Transverse colon (tissue), 4 donors: ENCODE measurements at places on chromosomes 2 and 18. TPM values are rescaled to one million over a fixed set of nuclear protein-coding genes. Genes with fewer than 3 reads are reported as not detected.

- DNase-seq = no peak
These were observed 519.1 kb upstream of the SALL3 start for GRCh38 chr18:78460558-78460957.

Gene IL36A
- total RNA-seq = not detected

DNA sequence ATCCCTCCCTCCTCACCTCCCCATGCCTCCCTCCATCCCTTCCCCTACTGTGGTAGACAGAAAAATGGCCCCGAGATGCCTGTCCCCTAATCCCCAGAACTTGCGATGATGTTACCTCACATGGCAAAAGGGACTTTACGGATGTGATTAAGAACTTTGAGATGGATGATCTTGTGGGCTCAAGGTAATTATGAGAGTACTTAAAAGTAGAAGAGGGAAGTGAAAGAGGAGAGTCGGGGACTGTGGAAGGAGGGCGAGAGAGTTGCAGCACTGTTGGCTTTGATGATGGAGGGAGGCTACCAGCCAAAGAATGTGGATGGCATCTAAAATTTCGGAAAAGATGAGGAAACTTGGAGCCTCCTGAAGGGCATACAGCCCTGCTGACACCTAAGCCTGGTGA lies 66.5 kb downstream of the AGAP1 start:
- no peak for DNase-seq

Gene TXNDC2
- not detected for total RNA-seq

DNA sequence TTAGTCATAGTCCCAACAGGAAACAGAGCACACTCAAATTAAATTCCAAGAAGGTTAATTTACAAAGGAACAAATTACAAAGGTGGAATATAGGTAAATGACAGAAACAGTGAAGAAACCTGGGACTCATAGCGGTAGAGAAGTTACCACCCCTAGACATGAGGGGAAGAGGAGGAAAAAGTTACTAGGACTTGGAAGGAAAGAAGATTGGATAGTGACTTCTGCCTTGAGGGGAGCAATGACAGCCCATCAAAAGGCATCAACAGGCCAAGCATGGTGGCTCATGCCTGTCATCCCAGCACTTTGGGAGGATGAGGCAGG lies 2.4 kb upstream of the PDE11A start:
- no peak for DNase-seq

Gene FTCDNL1
- total RNA-seq = not detected

- no peak for DNase-seq
These were observed 160.8 kb upstream of the MAPRE2 start for GRCh38 chr18:34880403-34880802.

Gene CABLES1
- 5.9 TPM for total RNA-seq

GRCh38 chr2:240927390-240927781 lies 21.2 kb downstream of the CROCC2 start:
- DNase-seq = no peak

- DNase-seq = no peak
These were observed 190.8 kb upstream of the PARD3B start for GRCh38 chr2:204354442-204354856.

Gene DNAH7
- 56.9 TPM for total RNA-seq

- no peak for DNase-seq
These were observed 721 bp upstream of the MIB1 start for GRCh38 chr18:21739604-21740537.

DNA sequence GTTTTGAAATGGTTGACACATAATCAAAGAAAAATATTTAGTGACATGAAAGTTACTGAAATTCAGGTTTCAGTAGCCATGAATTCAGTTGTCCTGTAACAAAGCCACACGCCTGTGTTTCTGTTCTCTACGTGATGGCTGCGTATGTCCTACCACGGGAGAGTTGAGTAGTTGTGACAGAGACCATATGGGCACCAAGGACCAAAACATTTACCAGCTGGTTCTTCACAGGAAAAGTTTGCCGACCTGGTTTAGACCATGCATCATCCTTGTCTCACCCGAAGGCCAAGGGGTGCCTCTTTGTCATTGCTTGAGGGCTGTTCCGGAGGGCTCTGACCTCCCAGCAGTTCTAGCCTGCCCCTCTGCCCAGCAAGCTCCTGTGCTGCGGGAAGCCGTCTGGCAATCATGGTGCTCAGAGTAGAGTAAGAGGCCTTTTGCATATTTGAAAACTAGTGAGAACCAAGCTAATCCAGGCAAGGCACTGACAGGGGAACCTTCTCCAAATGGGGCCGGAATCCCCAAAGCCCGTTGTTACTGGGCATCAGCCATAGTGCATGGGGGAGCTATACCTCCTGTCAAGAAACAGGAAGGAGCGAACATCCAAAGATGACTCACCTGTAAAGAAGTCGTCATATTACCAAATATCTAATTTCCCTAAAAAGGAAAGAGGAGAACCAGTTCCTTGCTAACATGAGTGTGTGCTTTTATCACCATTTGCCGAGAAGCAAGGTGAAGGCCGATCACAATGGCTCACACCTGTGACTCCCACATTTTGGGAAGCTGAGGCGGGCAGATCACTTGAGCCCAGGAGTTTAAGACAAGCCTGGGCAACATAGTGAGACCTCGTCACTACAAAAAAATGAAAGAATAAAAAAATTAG lies 92.6 kb upstream of the RAB12 start:
- DNase-seq = no peak

DNA sequence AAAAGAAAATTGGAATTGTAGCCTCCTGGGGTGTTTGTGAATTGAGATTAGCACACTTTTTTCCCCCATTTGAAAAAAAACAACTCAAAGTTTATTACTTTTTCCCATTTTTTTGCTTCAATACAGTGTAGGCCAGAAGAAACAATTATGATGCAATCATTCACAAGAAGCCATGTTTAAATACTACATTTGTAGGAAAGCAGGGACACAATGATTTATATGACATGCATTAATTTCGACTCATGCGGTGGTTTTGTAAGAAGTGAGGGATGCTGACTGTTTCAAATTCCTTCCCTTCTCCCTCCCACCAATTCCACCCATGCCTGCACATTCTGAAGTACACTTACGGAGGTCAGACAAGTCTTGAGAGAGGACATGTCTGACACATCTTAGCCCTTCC lies 774.2 kb upstream of the FSHR start:
- DNase-seq = no peak

DNA sequence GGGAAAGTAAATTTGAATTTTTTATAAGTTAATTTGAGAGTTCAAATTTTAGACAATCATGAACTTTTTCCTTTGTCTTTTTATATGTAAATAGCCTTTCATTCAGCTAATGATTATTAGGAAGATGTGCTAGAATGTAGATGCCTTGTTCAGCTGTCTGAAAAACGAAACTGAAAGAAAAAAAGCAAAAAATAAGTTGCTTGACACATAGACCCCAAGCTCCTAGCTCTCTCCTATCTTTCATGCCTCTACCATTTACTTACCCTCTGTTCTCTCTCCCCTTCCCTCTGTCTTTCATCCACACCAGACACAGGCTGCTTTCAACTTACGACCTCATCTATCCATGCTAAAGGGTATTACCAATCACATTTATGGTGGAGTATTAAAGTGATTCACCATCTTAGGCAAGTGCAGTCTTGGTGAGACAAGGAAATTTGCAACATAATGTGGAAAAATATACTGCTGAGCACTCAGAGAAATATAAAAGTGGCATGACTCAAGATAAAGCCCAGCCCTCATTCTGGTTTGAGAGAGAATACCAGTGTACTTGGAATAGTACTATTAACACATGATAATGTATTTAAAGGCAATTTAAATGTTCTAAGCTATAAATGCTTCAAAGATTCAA lies 425.6 kb downstream of the SUCLG1 start:
- no peak for DNase-seq

Gene FBXO41
- 3.2 TPM for total RNA-seq

- DNase-seq = no peak
These were observed 4.7 kb downstream of the SLC25A12 start for GRCh38 chr2:171889333-171889732.

GRCh38 chr18:58015065-58015780 lies 28.8 kb upstream of the NEDD4L start:
- peak; percentile 24 for DNase-seq

Gene G6PC2
- 0.55 TPM for total RNA-seq

GRCh38 chr18:56028514-56028913 lies 440.5 kb upstream of the TCF4 start:
- DNase-seq = no peak

Gene GNLY
- not detected for total RNA-seq

Gene STARD6
- not detected for total RNA-seq
